Activated CD8-positive, alpha-beta T cell treated with anti-CD3 and anti-CD28 coated beads for 36 hours (primary cell): ENCODE measurements at places on chromosomes 6 and 20. TPM values are rescaled to one million over a fixed set of nuclear protein-coding genes. Genes with fewer than 3 reads are reported as not detected.

DNA sequence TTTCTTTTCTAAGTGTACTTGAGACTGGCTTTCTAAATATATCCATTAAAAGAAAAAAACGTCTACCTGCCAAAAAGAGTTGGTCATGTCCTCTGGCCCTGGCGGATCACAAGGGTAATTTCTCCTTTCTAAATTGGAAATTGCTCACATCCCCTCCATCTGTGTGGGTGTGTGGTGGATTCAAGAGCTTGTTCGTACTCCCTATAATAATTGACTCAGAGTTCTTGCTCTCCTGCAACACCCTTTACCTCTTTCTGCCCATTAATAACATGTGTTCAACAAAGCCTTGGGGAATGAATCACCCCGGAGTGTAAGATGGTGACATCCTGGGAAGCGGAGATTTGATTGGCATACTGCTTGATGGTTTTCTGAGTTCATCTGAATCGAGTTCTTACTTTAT is 263.8 kb downstream of the ALDH8A1 start:
- no peak for DNase-seq
- no peaks in the 10 kb centered on the region for H3K4me1 ChIP-seq
- no peak overlapping the region for H3K4me3 ChIP-seq
- H3K27me3 ChIP-seq = peaks cover 12% of the 10 kb centered on the region
- no peaks in the 10 kb centered on the region for H3K36me3 ChIP-seq

DNA sequence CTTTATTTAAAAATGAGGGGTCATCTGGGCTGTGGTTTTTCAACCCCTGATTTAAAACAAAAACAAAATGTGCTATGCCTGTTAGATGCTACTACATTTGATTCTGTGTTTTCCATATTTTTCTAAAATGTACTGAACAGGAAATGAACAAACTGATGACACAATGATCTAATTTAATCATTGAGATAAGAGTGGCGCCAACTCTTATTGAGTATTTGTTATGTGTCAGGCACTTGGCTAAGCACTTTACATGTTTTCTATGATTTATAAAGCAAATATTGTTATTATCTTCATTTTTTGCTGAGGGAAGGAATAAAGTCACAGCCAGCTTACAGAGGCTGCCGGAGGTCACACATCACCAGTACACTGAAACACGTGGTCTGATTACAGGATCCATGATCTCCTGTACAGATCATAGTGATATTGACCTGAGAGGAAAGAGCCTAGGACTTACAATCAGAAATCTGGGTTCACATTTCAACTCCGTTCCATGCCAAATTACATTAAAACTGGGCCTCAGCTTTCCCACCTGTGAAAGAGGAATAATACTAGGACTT is 166.7 kb downstream of the ESR1 start:
- DNase-seq = no peak
- peaks cover 5% of the 10 kb centered on the region for H3K27me3 ChIP-seq
- no peak overlapping the region for H3K27ac ChIP-seq

DNA sequence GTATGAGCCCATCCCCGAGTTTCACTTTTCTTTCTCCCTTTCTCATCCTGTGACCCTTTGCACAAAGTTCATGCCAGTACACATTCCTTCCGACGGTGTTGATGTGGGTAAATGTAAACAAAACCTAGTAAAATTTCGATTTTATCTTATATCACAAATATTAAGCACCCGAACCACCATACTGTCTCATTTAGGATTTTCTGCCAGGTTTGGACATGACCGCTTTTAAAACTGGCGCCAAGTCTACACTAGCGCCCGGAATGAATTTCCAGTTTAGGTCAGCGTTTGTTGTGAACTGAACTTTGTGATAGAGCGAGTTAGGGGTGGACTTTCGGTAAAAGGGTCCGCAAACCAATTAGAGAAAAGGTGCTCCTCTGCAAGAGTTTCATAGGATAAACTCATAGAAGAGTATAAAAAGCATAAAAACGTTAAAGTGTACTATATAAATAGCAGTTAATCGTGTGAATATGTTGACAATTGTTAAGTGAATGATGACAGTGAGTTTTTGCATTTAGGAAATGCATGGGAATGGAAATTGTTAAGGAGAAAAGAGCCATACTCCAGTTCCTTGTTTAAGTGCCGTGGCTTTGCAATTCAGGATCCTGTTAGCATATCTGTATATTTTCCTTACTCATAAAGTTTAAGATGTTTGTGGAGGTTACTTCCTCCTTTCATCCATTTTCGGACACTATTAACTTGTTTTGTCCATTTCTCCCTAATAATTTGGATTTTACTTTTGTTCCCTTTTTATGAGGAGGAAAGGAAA is 937 bp downstream of the AKAP7 start:
- no peak for DNase-seq
- H3K4me3 ChIP-seq = peak overlapping the region; percentile 86
- no peaks in the 10 kb centered on the region for H3K27me3 ChIP-seq
- H3K4me1 ChIP-seq = peaks cover 9% of the 10 kb centered on the region

DNA sequence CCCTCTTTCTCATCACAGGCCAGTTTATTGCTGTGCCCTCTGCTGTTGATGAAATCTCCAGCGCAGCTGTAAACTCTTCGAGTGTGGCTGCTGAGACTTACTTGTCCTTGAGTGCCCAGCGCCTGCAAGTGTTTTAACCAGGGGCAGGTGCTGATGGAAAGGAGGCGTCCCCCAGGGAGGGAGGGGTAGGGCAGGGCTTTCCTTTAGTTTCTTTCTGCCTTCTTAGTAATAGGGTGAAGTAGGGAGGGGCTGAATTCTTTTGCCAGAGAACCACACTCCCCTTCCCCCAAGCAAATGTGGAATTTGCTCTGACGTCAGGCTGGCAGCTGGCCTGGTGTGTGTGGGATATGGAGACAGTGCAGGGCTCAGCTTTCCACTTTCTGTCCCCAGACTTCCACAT is 61.2 kb downstream of the IGF2R start:
- H3K27ac ChIP-seq = no peak overlapping the region
- peaks cover 8% of the 10 kb centered on the region for H3K4me1 ChIP-seq
- peaks cover 58% of the 10 kb centered on the region for H3K36me3 ChIP-seq
- no peak for DNase-seq

DNA sequence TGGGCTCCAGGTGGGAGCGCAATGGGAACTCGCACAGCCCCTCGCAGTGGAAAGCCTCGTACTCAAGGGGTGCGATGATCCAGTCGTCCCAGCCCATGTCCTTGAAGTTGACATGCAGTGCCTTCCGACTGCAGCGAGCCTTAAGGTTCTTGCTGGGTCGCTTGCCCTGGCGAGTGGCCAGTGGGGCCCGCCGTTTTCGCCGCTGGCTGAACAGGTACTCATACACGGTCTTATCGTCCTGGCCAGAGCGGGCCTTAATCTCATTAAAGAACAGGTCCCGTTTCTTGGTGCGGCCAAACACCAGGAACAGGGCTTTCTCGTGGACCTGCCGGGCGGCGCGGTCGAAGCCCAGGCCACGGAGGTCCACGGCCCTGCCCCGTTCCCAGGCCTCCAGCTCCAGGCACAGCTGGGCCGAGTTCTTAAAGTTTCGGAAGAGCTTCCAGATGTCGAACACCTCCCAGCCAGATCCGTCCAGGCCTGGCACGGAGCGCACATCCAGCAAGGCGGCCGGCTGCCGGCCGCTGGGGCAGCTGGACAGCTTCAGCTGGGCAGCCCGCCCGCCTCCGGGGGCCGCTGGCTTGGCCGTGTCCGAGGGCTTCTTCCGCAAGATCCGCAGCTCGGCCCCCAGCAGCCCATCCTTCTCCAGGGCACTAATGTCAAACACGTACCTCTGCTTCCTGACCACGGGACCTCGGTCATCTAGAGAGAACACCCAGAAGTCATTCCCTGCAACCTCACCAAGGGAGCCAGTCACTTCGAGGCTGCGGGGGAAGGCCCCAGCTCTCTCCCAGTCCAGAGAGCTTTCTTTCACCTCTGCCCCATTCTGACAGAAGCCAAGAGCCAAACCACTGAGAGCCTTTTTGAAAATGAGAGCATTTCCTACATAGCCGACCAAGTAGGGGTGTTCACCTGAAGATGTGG is 3.7 kb downstream of the GDF5 start:
- DNase-seq = no peak
- no peaks in the 10 kb centered on the region for H3K4me1 ChIP-seq
- H3K27ac ChIP-seq = no peak overlapping the region
- no peaks in the 10 kb centered on the region for H3K27me3 ChIP-seq
- no peak overlapping the region for H3K4me3 ChIP-seq

GRCh38 chr6:139156551-139156950 is 21.7 kb downstream of the HECA start:
- H3K27me3 ChIP-seq = no peaks in the 10 kb centered on the region
- peaks cover 44% of the 10 kb centered on the region for H3K36me3 ChIP-seq

DNA sequence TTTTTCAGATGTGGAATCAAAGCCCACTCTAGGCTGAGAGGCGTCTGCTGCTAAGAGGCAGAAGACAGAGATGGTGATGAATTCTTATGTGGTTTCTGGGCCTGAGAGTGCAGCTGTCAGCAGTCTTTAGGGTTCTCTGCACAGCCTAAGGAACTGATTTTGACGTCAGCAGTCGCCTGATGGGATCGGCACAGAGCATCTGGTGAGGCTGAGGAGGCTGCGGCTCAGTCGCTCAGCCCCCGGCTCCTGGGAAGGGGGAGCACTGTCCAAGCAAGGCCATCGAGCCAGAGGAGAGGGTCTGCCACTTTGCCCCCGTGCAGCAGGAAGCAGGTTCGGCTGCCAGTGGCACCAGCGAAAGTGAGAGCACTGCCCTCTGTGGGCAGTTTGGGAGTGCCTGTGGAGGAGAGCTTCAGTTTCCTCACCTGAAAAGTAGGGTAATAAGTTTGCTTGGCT is 92.5 kb downstream of the TCP11 start:
- H3K4me1 ChIP-seq = peaks cover 5% of the 10 kb centered on the region
- no peak overlapping the region for H3K4me3 ChIP-seq
- H3K27ac ChIP-seq = no peak overlapping the region

DNA sequence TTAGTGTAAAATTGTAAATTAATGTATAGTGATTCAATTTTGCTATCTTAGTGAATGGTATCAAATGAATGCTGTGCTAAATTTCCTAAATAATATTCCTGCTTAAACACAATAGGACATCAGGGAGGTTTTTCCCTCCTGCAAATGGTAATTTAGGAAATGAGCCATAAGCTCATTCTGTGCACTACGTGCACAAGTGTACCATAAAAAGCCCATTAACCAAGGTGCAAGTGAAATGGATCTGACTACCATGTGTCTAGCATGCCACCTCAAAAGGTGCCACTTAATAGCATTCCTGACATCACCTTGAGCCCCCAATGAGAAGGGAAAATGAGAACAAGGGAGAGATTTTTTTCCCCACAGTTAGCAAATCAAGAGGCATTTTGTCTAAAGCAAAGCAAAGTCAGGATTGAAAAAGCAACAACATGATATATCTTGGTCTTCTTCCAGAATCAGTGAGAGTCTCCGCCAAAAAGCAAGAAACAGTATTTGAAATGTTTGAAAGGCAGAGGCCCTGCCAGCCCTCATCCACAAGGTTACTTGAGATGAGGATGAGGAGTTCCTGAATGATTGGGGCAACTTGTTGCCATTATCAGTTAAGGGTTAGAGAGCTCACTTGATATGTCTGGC is 334.2 kb upstream of the RSPO3 start:
- no peaks in the 10 kb centered on the region for H3K4me1 ChIP-seq
- no peaks in the 10 kb centered on the region for H3K27me3 ChIP-seq
- no peak for DNase-seq
- H3K27ac ChIP-seq = no peak overlapping the region
- H3K4me3 ChIP-seq = no peak overlapping the region
- no peaks in the 10 kb centered on the region for H3K36me3 ChIP-seq

DNA sequence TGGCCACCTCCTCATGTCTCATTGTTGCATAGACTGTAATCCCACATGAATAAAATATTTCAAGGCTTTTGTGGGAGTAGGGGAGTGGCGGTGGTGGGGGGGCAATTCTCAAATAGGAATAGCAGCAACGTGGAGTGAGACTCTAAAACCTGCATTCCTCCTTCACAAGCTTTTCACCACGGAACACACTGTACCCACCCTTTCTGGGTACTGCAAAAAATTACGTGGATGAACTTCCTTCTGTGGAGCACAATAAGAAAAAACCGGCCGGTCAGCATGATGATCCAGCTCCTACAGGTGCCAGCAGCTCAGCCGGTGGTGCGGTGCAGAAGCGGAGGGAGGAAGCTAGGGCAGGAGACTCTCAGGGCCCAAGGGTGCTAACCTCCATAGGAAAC is 930 bp upstream of the RRAGD start:
- no peaks in the 10 kb centered on the region for H3K36me3 ChIP-seq
- peak overlapping the region; percentile 86 for H3K4me3 ChIP-seq
- no peak for DNase-seq

DNA sequence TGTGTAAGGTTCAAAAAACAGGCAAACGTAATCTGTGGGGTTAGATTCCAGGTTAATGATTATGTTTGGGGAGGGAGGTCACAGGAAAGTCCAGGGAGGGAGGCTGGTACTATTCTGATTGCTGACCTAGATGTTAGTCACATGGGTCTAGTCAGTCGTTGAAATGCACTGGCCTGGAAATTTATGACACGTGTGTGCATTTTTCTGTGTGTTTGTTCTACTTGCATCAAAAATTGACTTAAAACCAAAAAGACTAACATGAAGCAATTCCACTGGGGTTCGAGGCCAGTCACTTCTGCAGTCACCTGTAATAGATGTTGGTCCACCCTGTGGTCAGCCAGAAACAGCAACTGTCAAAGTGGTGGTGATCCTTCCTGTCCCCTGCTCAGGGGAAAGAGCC is 104.2 kb upstream of the MLN start:
- DNase-seq = no peak
- H3K36me3 ChIP-seq = no peaks in the 10 kb centered on the region
- no peak overlapping the region for H3K27ac ChIP-seq
- no peak overlapping the region for H3K4me3 ChIP-seq
- H3K27me3 ChIP-seq = no peaks in the 10 kb centered on the region
- H3K4me1 ChIP-seq = peaks cover 57% of the 10 kb centered on the region

DNA sequence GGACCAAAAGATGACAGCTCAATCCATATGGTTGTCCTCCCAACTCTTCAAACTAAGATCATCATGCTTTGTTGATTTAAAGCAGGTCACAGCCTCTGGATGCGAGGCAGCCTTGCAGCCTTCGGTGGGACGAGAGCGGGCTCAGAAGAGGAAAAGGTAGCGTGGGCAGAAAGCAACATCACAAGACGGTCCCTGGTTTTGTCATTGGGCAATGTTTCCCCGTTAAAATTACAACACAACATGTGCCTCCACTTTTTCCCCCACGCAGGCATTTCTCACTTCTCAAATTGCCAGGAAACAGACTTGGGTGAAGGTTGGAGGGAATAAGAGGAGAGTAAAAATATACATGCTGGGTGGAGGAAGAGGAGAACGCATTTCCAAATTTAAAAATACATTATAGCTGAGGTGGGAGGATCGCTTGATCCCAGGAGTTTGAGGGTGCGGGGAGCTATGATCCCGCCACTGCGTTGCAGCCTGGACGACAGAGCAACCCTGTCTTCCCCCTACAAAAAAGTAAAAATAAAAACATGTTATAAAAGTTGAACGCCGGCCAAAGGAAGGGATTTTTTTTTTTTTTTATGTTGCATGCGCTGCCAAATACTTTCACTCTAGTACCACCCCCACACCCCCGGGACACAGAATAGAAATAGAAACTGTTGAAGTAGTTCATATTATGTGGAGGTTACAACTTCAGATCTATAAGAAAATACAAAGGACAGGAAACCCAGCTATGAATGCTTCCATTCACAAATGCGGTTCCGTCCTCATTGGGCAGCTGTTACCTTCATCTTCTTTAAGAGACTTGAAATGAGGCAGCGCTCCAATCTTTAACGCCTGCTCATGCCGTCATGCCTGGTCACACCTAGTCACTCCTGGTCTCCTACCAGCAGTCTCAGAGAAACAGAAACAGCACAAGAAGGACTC is 13.9 kb upstream of the NAA20 start:
- H3K4me1 ChIP-seq = peaks cover 17% of the 10 kb centered on the region
- peak; percentile 78 for DNase-seq
- peak overlapping the region; percentile 65 for H3K27ac ChIP-seq
- no peaks in the 10 kb centered on the region for H3K36me3 ChIP-seq
- peak overlapping the region; percentile 71 for H3K4me3 ChIP-seq
- H3K27me3 ChIP-seq = peaks cover 29% of the 10 kb centered on the region

PLN gene
- total RNA-seq = not detected

NFATC2 gene
- total RNA-seq = 40.9 TPM
